ENCODE measurements at places on chromosomes 3 and 15.

DNA sequence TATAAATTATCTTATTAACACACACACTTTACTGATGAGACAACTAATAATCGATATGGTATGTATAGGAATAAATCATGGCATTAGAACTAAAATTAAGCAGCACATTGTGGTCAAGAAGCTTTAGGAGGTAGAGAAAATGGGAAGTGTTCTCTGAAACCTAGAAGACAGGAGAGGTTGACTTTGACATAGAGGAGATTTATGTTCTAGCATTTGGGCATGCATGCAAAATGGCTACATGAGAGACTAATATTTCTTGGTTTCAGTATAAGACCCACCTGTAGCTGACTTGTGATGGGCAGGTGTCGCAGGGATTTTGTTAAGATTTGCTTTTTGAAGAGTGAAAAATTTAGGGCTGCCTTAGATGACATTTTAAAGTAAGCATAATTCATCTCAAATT is 209.7 kb upstream of the POU1F1 start:
- no peak for DNase-seq

GRCh38 chr15:90870354-90871138 is 2.2 kb downstream of the FURIN start:
- DNase-seq: no peak

- no peak for DNase-seq
These were observed 189.0 kb upstream of the HES1 start for GRCh38 chr3:193946945-193947344.

GRCh38 chr3:127108796-127109195 is 84.1 kb upstream of the PRR23E start:
- DNase-seq: no peak

DNA sequence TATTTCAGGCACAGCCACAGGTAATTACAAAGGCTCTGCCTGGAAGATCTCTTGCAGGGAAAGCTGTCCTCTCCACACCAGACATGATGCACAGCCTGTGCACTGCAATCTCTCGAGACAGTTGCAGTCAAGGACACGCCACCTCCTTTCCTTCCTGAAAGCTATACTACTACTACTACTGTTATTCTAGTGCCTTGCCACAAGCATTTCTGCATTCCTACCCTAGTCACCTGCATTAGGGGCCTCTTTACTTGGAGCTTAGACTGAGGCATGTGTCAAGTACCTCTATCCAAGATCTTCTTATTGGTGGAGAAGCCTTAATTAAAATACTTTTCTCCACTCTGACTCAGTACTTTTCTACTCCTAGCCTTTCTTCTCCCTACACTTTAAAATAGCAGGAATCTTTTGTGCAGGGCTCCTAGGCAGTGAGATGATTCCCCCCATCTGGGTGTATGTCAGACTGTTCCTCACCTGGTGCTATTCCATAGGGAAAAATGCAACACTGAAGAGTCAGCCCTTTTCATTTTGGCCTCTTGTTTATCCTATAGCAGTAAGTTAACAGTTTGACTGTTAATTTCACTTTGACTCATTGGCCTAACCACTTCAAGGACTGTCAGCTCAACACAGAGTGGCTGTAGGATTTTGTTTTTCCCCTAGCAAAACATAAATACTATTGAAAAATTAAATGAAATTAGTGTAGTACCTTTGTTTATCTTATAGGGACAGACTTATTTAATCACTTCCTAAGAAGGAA is 78.9 kb downstream of the ESYT3 start:
- no peak for DNase-seq

- peak; percentile 99 for DNase-seq
These were observed 34.3 kb downstream of the TMEM44 start for GRCh38 chr3:194598771-194599557.

DNA sequence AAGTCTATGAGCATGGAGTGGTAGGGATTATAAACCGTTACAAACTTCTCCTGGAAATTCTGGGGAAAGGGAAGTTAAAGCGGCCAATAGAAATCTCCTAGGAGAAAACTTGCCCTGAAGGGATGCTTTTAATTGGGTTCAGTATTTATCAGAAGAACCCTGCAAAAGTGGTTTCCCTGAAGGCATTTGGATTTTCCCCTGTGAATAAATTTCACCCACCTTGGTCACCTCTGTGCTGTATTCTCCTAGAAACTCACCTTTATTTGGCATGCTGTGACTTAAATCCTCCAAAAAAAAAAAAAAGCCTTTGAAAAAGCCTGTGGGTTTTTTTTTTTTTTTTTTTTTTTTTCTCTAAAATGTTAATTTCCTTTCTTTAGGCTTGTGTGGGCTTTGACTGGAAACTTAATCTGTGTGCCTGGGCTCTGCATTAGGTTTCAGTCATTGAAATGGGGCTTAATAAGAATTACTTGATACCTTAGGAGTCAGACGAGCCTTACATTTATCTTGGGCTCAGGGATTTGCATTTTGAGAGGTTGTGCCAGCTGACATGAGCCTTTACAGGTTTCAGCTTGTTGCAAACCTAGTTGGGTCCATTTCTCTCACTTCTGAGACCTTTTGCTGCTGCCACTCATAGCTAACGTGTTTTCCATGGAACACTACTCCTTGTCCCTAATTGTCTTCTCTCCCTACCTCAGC is 22.0 kb downstream of the TGFBR2 start:
- no peak for DNase-seq

GRCh38 chr3:188942191-188942590 is 229.6 kb upstream of the TPRG1 start:
- no peak for DNase-seq

- DNase-seq: no peak
These were observed 104.2 kb downstream of the THRB start for GRCh38 chr3:24390169-24391130.

DNA sequence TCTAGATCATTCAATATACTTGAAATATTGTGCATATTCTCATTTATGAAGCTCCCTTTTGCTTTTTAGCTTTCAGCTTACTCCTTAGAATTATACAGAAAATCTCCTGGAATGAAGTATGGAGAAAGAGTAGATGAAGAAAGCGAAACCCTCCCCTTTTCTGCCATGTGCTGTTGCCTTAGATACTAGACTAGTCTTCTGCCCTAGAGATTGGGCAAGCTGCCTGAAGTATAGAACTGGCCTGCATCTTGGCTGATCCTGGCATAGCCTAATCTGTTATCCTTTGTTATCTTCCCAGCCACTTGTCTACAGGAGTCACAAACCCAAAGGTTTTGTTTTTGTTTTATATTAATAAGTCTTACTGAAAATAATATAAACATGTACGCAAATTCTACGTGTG is 138.8 kb downstream of the RBPMS2 start:
- DNase-seq: no peak

GRCh38 chr3:129393271-129393670 is 35.2 kb downstream of the EFCAB12 start:
- no peak for DNase-seq

- DNase-seq: no peak
These were observed 69.6 kb downstream of the EPHB1 start for GRCh38 chr3:134864636-134865035.

DNA sequence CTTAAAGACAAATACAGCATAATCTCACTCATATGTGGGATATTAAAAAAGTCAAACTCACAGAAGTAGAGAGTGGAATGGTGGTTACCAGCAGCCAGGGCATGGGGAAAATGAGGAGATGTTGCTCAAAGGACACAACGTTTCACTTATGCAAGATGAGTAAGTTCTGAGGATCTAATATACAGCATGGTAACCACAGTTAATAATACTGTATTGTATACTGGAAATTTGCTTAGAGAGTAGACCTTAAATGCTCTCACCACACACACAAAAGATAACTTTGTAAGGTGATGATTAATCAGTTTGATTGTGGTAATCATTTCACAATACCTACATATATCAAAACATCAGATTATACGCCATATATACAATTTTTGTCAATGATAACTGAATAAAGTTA is 60.0 kb downstream of the MYH15 start:
- DNase-seq: no peak

DNA sequence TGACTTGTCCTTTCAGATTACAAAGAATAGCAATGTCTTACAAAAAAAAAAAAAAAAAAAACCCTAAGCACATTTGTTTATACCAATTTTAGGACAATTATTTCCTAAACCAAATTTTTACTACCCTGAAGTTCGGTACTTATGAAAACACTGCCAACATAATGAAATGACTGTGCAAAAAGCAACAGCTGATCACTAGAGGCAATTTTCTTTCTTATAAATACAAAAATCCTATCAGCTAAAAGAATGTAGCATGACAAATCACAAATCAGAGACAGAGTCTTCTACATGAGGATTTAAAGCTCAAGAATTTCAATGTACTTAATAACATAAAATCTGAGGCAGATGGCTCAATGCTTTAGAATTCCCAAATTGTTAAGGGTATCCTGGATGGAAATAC is 191.8 kb downstream of the MAGI1 start:
- DNase-seq: no peak

DNA sequence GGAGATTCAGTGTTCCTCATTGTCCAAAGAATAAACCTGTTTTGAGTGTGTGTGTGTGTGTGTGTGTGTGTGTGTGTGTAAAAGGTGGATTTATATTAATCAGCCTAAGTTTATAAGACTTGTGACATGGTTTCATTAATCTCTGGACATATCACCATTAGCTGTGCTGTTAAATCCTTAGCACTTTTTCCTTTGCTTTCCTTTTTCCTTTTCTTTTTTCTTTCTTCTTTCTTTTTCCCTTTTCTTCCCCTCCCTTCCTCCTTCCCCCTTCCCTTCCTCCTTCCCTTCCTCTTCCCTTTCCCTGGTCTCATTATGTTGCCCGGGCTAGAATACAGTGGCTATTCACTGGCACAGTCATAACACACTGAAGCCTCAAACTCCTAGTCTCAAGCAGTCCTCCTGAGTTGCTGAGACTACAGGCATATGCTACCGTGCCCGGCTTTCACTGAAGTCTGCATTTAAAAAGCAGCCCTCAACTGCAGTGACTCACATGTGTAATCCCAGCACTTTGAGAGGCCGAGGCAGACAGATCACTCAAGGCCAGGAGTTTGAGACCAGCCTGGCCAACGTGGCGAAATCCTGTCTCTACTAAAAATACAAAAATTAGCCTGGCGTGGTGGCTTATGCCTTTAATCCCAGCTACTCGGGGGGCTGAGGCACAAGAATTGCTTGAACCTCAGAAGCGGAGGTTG is 28.6 kb upstream of the ITPKA start:
- DNase-seq: no peak

DNA sequence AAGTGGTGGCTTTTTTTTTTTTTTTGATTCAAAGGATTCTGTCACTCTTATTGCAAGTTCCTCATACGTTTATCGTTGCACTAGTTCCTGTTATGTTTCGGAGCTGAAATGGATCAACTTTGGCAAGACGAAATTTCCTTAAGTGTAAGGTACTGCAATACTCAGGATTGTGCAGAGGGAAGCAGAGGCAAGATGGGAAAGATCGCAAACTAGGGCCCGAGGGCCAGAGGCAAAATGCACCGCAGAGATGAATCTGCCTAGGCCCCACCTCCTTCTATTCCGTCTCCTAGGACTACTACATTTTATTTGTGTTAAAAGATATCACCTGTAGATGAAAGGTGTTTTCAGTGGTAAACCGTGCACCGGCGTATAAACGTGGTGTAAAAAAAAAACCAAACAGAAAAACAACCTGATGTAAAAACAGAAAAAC is 331 bp downstream of the RNU6-1 start:
- peak; percentile 49 for DNase-seq

DNA sequence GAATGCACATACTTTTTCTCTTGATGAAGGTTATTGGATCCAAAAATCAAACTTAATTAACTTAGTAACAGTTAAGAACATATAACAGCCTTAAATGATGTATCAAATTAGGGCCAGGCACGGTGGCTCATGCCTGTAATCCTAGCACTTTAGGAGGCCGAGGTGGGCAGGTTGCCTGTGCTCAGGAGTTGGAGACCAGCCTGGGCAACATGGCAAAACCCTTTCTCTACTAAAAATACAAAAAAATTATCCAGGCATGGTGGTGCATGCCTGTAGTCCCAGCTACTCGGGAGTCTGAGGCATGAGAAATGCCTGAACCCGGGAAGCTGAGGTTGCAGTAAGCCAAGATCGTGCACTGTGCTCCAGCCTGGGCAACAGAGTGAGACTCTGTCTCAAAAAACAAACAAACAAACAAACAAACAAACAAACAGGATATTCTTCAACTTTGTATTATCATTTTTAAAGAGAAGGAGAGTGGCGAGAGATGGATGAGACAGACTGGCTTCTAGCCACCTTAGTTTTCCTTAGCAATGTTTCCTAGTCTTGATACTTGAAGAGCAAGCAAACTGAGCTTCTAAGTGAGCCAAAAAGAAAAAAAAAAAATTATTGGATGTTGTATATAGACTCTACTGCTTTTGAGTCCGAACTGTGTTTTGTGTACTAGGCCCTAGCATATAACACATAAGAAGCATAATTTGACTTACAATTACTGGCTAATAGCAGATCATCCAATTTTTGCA is 13.8 kb downstream of the SPRED1 start:
- peak; percentile 15 for DNase-seq

DNA sequence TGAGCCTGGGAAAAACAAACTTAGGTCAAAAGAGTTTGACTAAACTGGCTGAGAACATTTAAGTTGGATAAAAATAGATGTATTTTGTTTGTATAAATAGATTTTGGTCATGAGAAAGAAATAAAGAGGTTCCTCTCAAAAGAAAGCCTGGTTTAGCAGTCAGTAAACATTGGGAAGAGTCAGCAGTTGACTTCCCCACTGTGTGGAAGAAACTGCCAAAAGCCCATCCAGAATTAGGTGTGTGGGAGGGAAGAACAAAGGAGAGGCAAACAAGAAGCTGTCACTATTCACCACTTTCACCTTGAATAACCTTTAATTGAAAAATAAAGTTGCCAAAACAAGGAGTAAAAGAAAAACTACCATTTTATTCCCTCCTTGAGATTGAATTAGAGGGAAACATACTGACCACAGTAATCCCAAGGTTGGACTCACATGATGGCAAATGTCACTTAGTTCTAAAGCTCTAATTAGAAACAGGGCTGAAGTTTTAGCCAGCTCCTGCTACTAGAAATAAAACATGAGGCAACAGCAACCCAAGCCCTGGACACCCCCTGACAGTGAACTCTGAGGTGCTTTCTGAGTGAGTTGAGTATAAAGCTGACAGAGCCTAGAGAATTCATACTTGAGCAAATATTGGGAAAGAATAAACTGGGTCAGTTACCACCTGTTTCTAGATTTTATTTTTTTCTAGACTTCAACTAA is 139.3 kb downstream of the SERPINI1 start:
- DNase-seq: no peak

- no peak for DNase-seq
These were observed 61.0 kb downstream of the GTPBP8 start for GRCh38 chr3:113051787-113052186.

GRCh38 chr15:43991206-43991605 is 164.4 kb downstream of the WDR76 start:
- no peak for DNase-seq

- DNase-seq: peak; percentile 52
These were observed 103.5 kb downstream of the SEMA6D start for GRCh38 chr15:47820747-47821319.

DNA sequence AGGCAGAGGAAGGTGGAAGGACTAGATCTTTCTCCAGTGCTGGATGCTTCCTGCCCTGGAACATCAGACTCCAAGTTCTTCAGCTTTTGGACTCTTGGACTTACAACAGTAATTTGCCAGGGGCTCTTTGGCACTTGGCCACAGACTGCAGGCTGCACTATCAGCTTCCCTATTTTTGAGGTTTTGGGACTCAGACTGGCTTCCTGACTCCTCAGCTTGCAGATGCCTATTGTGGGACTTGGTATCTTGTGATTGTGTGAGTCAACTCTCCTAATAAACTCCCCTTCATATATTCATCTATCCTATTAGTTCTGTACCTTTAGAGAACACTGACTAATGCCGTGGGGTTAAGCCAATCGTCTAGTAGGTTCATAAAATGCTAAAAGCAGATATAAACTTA is 8.8 kb upstream of the B3GNT5 start:
- DNase-seq: no peak

- DNase-seq: no peak
These were observed 6.9 kb downstream of the SLC28A1 start for GRCh38 chr15:84891339-84891738.

- no peak for DNase-seq
These were observed 22.1 kb upstream of the CDIN1 start for GRCh38 chr15:36557364-36557763.
